GM12892 (cell line): ENCODE measurements at places on chromosomes 6 and 20.

GRCh38 chr6:128443553-128443952 lies 76.8 kb downstream of the PTPRK start:
- no peak for DNase-seq

DNA sequence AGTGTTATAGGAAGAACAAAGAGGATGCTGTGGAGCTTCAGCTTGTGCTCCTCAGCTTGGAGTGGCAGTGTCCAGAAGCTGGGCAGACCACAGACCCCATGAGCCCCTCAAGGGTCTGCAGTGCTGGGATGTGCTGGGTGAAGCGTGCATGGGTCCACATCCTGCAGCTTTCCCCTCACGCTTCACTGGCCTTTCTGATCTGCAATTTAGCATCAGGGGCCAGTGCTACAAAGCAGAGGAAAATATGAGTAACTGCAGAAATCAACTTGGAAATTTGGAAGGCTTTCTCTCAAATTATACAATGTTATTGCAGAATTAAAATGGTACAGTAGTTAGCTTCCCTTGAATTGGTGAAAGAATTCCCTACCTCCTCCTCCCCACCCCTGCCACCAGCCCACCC lies 10.1 kb downstream of the SLC17A4 start:
- DNase-seq, result no peak

GRCh38 chr20:32497589-32498224 lies 87.4 kb downstream of the NOL4L start:
- no peak for DNase-seq

GRCh38 chr6:162612613-162613012 lies 115.0 kb downstream of the PRKN start:
- DNase-seq, result no peak

DNA sequence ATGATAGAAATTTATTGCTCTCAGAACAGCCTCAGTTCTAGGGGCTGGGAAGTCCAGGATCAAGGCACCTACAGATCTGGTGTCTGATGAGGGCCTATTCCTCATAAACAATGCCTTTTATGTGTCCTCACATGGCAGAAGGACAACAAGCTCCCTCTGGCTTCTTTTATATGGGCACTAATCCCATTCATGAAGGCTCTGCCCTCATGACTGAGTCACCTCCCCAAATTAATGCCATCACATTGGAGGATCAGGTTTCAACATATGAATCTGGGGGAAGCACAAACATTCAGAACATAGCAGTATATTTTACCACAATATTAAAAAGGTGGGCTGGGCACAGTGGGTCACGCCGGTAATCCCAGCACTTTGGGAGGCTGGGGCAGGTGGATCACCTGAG lies 58.5 kb upstream of the CCN6 start:
- no peak for DNase-seq

GRCh38 chr6:43714311-43715055 lies 26.9 kb upstream of the MRPS18A start:
- DNase-seq, result no peak

DNA sequence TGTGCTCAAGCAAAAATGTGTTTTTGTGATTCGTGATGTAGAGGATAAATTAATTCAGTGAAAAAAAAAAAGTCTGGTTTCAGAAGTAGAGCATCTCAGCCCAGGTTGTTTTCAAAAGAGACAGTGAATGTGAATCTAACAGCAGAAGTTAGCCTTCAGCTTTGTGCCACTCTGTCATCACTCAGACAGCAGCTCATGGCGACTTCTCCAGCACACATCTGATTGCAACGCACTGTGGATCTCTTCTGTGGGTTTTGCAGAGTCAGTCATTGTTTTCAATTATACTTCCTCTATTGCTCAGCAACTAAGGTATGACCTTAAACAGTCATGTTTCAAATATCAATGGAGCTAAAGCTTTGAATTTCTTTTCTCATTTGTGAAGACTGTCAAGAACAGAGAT lies 335.5 kb upstream of the POU3F2 start:
- DNase-seq, result no peak

DNA sequence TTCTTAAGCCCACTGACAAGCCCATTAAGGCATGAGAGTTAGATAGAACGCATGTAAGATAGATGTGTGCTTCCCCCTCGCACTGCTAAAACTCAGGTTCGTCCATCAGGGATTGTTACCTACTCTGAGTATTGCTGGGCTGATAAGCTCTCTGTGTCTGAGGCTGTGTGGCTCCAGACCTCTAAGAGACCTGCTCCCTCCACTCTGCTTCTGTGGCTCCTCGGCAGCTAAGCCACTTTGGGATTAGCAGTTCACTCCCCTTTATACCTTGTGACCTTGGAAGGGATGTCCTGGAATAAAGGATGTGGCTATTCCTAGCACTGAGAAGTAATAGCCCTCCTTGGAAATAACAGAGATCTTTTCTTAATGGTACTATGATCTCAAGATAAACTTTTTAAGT lies 164.9 kb downstream of the TMEM242 start:
- DNase-seq, result no peak

DNA sequence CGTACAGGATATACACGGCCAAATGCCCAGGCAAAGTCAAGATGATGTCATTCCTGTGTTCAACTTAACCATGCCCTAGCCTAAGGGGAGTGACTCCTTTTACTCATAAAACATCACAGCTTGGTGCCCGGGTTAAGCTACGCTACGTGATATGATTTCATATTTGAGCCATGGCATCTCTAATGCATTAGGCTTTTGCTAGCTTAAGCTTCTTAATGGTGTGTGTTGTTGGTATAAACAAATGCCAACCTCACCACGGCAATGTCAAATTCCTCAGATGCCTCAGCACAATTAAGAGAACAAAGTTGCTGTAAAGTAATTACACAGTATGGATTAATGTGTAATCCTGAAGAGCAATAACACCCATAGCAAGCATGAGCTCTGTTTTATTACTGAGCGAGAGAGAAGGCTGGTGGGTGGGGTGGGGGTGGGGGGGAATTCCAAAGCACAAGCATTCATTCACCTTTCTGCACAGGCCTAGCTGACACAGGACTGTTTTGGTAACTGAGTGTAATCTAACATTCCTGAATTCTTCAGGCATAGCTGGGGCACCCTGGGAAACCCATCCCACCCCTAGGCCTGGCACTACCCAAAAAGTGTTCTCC lies 44.7 kb upstream of the CNKSR3 start:
- DNase-seq, result no peak

GRCh38 chr6:33190504-33191107 lies 1.7 kb downstream of the COL11A2 start:
- DNase-seq, result no peak

DNA sequence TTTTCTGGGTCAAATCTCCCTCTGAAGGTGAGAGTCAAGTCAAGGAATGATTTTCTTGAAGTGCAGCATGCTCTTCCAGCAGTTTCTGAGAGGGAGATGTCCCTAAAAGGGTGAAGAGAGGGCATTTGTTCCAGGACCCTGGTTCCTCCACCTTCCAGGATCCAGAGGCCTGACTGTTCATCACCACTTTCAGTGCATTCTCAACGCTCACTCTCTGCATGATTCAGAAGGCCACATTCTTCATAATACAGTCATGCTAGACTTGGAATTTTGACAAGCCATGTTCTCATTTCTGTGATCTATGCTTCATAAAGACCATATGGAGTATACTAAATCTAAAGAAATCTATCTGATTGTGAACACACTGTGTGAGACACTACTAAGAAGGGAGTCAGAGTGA lies 85.1 kb downstream of the PDE7B start:
- DNase-seq, result no peak

DNA sequence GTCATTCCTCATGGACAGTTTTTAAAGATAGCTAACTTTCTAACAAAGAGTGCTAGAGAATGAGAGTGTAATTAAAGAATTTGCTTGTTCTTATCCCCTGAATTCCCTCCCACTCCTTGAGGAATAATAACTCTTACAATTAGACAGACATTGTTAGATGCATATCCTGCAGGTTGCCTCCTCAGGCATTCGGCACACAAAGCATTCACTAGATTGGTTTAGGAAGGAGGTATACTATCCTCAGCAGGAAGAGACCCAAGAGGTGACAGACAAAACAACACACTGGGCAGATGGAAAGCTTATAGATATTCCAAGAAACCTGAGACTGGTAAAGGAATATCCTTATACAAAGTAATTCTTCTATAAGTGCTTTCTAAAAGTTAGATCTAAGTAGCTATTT lies 109.1 kb upstream of the FAM184A start:
- DNase-seq, result no peak

DNA sequence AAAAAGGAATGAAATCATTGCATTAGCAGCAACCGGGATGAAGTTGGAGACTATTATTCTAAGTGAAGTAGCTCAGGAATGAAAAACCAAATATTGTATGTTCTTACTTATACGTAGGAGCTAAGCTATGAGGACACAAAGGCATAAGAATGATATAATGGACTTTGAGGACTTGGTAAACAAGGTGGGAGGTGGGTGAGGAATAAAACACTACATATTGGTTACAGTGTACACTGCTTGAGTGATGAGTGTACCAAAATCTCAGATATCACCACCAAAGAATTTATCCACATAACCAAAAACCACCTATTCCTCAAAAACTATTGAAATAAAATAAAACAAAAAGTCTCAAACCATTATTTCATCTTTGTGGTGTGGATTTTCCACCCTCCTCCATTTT lies 593.5 kb downstream of the TENT5A start:
- no peak for DNase-seq

DNA sequence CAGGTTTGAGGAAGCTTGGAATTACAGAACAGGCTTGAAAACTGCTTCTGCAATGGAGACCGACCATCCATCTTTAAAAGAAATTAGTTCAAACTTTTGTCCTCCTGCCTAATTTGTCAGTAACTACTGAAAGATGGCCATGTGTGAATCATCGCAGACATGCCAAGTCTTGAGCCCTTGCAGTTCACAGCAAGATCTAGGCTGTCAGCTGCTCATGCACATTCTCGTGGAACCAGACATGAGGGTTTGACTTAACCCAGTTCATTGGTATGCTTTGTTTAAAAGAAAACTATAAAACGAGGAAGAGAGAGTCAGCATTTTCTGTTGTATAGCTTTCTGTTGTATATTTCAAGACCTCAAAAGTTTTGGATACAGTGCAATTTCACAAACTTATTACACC lies 74.0 kb upstream of the SAMD5 start:
- DNase-seq, result no peak

DNA sequence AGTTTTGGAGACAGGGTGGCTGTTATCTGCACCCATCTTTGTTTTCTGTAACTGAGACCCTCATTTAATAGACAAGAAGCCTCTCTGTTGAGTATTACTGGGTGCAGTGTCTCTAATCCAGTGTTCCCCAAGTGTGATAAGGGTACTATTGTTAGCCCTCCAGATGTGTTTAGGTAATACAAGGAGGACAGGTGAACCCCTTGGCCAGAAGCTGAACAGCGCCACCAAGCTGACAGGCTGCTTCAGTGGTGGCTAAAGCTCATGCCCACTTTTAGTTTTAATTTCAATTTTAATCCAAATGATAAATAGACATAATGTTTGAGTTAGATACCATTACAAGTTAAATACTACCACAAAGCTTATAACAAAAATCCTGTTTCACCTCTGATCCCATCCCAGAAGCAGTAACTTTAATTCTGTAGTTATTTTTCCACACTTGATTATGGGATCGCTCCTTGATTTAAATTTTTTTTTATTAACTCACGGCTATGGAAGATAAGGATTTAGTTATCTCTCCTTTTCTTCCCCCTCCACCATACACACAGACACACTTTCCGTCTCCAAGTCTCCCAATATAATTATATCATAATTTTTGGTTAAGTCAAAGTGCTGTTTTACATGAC lies 8.4 kb upstream of the STK35 start:
- no peak for DNase-seq

GRCh38 chr6:168305096-168305749 lies 14.4 kb downstream of the DACT2 start:
- DNase-seq, result no peak

GRCh38 chr6:142900227-142900971 lies 44.6 kb downstream of the HIVEP2 start:
- no peak for DNase-seq
